ENCODE measurements at places on chromosomes 1 and 21.
A peak's percentile ranks its signal among the peaks of the same experiment; 100 is the strongest.

GRCh38 chr1:196308176-196308575 lies 300.1 kb downstream of the KCNT2 start:
- H3K27me3 ChIP-seq = no peaks in the 10 kb centered on the region
- H3K27ac ChIP-seq = no peak overlapping the region
- H3K4me1 ChIP-seq = no peaks in the 10 kb centered on the region
- H3K4me3 ChIP-seq = no peak overlapping the region
- H3K36me3 ChIP-seq = no peaks in the 10 kb centered on the region

- H3K36me3 ChIP-seq = peaks cover 57% of the 10 kb centered on the region
- no peaks in the 10 kb centered on the region for H3K27me3 ChIP-seq
- no peak overlapping the region for H3K27ac ChIP-seq
- DNase-seq = no peak
Measured at GRCh38 chr21:37231249-37231645, 35.9 kb downstream of the VPS26C start.

- H3K4me1 ChIP-seq = peaks cover 4% of the 10 kb centered on the region
- peak overlapping the region; percentile 80 for H3K27ac ChIP-seq
- H3K36me3 ChIP-seq = no peaks in the 10 kb centered on the region
- H3K4me3 ChIP-seq = peak overlapping the region; percentile 84
Measured at GRCh38 chr1:28370239-28371009, 884 bp downstream of the PHACTR4 start.

DNA sequence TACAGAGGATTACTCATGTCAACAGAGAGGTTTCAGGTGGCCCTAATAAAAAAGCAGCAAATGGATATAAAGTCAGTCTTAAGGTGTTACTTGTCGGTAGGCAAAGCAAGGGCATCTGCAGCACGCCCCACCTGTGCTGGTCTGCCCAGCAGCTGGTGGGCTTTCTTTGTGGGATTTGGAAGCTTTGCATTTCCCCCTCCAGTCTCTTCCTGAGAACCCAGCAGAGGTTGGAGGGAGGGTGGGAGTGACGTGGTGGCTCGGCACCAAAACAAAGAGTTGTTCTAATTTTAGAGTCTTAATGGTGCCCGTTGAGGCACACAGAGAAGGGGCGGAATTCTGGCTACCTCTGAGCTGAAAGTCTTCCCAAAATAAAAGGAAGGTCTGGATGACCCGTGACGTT lies 4.8 kb upstream of the PCBP3 start:
- no peak for DNase-seq
- peaks cover 12% of the 10 kb centered on the region for H3K27me3 ChIP-seq
- H3K4me1 ChIP-seq = peaks cover under 1% of the 10 kb centered on the region
- no peaks in the 10 kb centered on the region for H3K36me3 ChIP-seq
- no peak overlapping the region for H3K4me3 ChIP-seq
- no peak overlapping the region for H3K27ac ChIP-seq

- H3K27me3 ChIP-seq = no peaks in the 10 kb centered on the region
- H3K4me3 ChIP-seq = no peak overlapping the region
Measured at GRCh38 chr21:18760247-18760646, 356.7 kb upstream of the TMPRSS15 start.

DNA sequence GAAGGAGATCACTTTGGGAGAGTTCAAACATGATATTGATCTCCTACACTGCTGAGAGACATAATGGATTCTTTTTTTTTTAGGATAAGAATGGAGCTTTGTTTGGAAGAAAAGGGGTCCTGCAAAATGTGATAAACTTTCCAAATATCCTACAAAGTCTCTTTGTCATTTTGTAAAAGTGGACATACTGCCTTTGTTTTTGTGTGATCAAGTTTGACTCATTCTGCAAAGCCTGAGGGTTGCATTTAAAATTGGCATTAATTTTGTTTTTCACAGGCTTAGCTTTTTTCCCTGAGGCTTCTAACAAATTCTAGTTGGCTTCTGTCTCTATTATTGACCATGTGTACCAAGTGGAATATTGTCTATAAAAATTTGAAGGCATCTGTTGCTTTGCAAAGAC lies 113.2 kb downstream of the AK5 start:
- no peak for DNase-seq
- H3K27me3 ChIP-seq = no peaks in the 10 kb centered on the region
- H3K4me1 ChIP-seq = no peaks in the 10 kb centered on the region
- no peak overlapping the region for H3K4me3 ChIP-seq
- no peak overlapping the region for H3K27ac ChIP-seq

GRCh38 chr1:4628992-4629391 lies 25.4 kb upstream of the AJAP1 start:
- no peaks in the 10 kb centered on the region for H3K36me3 ChIP-seq
- H3K27me3 ChIP-seq = no peaks in the 10 kb centered on the region

GRCh38 chr1:178651742-178652141 lies 73.3 kb upstream of the RALGPS2 start:
- no peak overlapping the region for H3K4me3 ChIP-seq
- H3K27ac ChIP-seq = no peak overlapping the region
- H3K36me3 ChIP-seq = no peaks in the 10 kb centered on the region

DNA sequence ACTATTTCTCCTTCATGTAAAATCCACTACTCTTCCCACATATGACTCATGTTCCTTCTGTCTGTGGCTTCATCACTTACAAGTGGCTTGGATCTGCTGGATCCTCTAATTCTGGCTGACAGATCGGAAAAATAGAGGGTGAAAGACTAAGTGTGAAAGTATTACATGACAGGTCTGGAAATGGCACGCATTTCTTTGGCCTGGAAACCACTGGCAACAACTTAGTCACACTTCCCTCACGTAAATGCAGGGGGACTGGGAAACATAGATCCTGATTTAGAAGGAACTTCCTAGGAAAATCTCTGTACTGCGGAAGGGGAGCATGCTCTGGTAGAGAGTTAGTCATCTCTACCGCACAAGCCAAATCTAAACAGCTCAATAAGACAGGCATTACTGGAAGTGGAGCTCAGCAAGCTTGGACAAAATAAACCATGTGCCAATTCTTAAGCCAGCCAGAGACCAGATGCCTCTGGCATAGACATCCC lies 305.4 kb upstream of the PTBP2 start:
- H3K36me3 ChIP-seq = no peaks in the 10 kb centered on the region
- H3K4me1 ChIP-seq = no peaks in the 10 kb centered on the region
- no peak overlapping the region for H3K4me3 ChIP-seq
- DNase-seq = no peak
- H3K27me3 ChIP-seq = no peaks in the 10 kb centered on the region

DNA sequence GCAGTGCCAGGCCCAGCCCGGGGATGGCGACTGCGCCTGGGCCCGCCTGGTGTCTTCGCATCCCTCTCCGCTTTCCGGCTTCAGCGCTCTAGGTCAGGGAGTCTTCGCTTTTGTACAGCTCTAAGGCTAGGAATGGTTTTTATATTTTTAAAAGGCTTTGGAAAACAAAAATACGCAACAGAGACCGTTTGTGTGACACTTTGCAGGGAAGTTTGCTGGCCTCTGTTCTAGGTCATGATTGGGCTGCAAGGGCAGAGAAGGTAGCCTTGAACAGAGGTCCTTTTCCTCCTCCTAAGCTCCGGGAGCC lies 719 bp downstream of the SOD1 start:
- peak overlapping the region; percentile 91 for H3K4me3 ChIP-seq
- H3K4me1 ChIP-seq = peaks cover 2% of the 10 kb centered on the region
- H3K27me3 ChIP-seq = no peaks in the 10 kb centered on the region

GRCh38 chr1:245110406-245110805 lies 44.4 kb upstream of the KIF26B start:
- H3K4me1 ChIP-seq = peaks cover 22% of the 10 kb centered on the region
- H3K36me3 ChIP-seq = no peaks in the 10 kb centered on the region
- H3K4me3 ChIP-seq = no peak overlapping the region
- no peaks in the 10 kb centered on the region for H3K27me3 ChIP-seq
- H3K27ac ChIP-seq = no peak overlapping the region
- DNase-seq = no peak

GRCh38 chr1:19467199-19468187 lies 17.8 kb downstream of the CAPZB start:
- peaks cover 12% of the 10 kb centered on the region for H3K4me1 ChIP-seq
- H3K4me3 ChIP-seq = no peak overlapping the region
- H3K36me3 ChIP-seq = peaks cover 7% of the 10 kb centered on the region
- DNase-seq = no peak
- no peak overlapping the region for H3K27ac ChIP-seq
- no peaks in the 10 kb centered on the region for H3K27me3 ChIP-seq

Measured in trophoblast cell (in vitro differentiated cells and primary cell).